Caudate nucleus (tissue), 63 donors: ENCODE measurements at places on chromosomes 6 and 20.

- no peak for DNase-seq
These were observed 7.7 kb downstream of the PHIP start for GRCh38 chr6:79070206-79070825.

DNA sequence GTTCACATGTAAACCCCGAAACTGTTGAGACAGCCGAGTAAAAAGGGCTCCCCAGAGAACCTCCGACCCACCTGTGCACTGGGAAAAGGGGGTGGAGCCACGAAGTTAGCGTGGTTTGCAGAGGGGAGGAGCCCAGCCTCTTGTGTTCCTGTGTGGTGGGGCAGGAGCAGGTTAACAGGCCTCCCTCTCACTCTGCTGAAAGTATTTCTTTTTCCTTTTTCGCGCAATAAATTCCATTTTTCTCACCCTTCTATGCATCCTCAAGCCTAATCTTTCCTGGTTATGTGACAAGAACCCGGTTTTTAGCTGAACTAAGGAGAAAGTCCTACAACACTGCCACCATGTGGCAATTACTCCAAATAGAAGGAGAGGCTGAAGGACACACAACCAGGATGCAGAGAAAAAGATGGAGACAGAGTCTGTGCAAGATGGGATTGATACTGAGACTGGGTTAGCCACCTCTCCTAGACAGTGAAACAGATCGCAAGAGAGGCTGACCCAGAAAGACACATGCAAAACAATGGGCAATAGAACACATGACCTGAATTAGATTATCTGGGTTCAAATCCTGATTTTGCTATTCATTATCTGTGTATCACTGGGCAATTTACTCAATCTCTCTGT is 168.7 kb upstream of the PRSS16 start:
- peak; percentile 26 for DNase-seq

- DNase-seq, result no peak
These were observed 72.3 kb upstream of the DST start for GRCh38 chr6:56714982-56715456.

GRCh38 chr20:4809707-4810106 is 88.0 kb downstream of the PRND start:
- DNase-seq, result no peak

- DNase-seq, result no peak
These were observed 67.4 kb downstream of the KIF16B start for GRCh38 chr20:16505894-16506293.

GRCh38 chr6:69790629-69791028 is 6.2 kb downstream of the LMBRD1 start:
- DNase-seq, result no peak

DNA sequence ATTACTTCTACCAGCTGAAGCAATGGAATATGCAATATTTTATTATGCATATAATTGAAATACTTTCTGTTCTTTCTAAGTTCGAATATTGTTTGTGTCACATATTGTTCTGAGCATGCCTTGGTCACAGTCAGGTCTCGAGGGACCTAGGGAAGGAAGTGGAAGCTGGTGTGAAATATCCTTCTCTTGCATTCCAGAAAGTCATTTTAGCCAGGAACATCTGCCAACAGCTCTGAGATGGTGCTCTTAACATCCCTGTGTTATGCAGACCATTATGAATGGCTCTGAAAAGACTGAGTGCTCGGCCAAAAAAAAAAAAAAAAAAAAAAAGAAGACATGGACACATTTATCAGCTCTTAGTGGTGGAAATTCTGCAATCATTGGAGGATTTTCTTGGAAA is 132.7 kb upstream of the JAG1 start:
- DNase-seq, result no peak

- no peak for DNase-seq
These were observed 243.3 kb downstream of the NRN1 start for GRCh38 chr6:5763407-5763806.

GRCh38 chr6:154491567-154492470 is 18.7 kb downstream of the CNKSR3 start:
- no peak for DNase-seq

DNA sequence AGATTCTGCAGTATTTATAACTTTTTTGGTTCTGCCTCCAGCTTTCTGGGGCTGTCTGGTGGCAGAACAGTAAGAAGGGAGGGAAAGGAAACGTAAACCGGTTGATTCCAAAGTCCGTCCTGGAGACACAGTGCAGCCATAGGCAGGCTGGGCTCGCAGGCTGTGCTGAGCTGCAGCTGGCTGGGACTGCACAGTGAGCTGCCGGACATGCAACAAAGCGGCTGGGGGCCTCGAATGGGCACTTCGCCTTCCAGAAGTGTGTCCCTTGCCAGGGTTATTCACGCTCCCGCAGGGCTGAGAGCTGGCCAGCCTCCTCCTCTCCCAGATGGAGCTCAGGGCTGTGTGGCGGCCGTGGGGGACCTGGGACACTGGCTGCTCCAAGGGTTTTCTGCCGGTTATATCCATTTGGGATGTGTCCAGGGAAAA is 78.1 kb upstream of the CD93 start:
- no peak for DNase-seq

GRCh38 chr20:31972471-31973021 is 4.6 kb downstream of the XKR7 start:
- no peak for DNase-seq

- no peak for DNase-seq
These were observed 43.3 kb downstream of the SNX5 start for GRCh38 chr20:17925141-17925939.

- no peak for DNase-seq
These were observed 45.2 kb upstream of the NT5E start for GRCh38 chr6:85404564-85405174.

- peak; percentile 2 for DNase-seq
These were observed 12.2 kb downstream of the BACH2 start for GRCh38 chr6:90284236-90285041.

DNA sequence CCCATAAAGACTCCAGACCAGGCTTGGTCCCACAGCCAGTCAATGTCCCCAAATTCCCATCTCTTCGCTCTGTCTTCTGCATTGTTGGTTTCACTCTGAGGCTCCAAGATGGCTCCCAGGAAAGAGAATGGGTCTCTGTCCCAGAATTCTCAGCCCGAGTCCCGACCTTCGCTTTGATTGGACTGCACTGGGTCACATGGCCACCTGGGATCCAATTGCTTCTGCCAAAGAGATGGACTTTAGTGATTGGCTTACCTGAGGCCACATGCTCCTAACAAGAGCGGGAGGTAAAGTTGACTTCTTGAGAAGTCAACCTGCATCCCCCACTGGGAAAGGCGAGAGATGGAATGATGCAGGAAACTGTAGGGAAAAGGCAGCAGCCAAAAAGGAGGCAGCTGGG is 104.7 kb upstream of the PMEPA1 start:
- DNase-seq, result no peak

- DNase-seq, result no peak
These were observed at the start of gene PTK6 for GRCh38 chr20:63536997-63537524. Gene PTK6, minus strand, starts transcription at chr20:63537376. Its CDS starts 62 bp downstream, at chr20:63537314.

GRCh38 chr6:6461138-6461537 is 127.4 kb upstream of the LY86 start:
- no peak for DNase-seq

- DNase-seq, result no peak
These were observed 1.4 kb upstream of the CHD6 start for GRCh38 chr20:41619360-41620100.

- no peak for DNase-seq
These were observed 2.4 kb upstream of the TNXB start for GRCh38 chr6:32111424-32112066.

DNA sequence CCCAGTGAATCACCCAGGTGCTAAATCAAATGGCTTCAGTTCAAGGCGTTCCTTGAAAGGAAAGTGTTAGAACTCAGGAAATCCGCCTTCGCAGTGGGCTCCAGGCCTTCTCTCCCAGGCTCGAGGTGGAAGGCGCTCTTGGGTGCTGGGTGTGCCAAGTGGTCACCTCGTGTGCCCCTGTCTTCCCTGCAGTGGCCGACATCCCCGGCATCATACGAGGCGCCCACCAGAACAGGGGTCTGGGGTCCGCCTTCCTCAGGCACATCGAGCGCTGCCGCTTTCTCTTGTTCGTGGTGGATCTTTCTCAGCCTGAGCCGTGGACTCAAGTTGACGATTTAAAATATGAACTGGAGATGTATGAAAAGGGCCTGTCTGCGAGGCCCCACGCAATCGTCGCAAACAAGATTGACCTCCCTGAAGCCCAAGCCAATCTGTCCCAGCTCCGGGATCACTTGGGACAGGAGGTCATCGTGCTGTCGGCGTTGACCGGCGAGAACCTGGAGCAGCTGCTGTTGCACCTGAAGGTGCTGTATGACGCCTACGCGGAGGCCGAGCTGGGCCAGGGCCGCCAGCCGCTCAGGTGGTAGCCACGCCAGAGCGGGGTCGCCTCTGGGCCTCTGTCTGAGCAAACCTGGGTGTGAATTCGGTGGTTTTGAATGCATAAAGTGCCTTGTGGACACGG is 17.8 kb downstream of the MTG2 start:
- no peak for DNase-seq

DNA sequence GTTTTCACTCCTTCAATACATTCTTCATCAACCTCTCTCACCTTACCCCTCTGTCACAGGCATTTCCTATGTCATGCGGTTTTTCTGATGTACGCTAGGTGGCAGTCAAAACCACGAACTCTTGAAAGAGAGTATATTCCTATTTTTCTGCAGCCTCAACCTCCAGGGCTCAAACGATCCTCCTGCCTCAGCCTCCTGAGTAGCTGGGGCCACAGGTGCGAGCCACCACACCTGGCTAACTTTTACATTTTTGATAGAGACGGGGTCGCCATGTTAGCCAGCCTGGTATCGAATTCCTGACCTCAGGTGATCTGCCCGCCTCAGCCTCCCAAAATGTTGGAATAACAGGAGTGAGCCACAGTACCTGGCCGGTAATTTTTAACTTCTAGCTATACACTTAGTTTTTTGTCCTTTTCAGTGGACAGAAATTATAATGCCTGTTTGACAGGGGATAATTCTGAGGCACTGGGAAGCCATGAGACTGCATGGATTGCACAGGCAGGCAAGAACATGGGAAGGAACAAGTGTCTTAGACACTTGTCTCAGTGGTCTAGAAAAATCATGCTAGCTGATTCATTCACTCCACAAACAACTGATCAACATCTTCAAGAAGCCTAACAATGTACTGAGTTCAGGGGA is 22.5 kb upstream of the HFE start:
- no peak for DNase-seq

GRCh38 chr6:92159046-92159445 is 1260.3 kb downstream of the EPHA7 start:
- DNase-seq, result no peak

- no peak for DNase-seq
These were observed 85.6 kb upstream of the EMILIN3 start for GRCh38 chr20:41452226-41452625.

DNA sequence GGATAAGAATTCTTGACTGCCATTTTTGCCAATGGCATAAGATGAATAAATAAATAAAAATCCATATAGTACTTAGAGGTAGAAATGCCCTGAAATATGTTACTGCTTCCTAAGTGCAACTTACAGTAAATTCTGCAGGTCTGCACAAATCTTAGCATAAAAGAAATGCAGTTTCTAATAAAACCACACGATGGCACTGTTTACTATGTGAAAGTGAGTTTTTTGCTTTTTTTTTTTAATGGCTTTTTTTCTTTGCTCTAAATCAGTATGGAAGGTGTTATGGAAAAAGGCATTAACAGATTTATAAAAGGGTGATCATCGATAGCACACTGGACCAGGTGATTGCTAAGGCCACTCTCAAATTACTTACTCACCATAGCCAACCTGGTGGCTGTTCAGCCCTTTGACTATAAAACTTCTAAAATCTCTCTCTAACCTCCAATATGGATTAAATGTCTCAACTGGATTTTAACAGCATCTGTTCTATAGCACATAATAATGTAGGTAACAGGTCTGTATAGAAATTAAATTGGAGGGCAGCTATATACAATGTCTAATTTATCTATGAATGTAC is 45.8 kb downstream of the AHI1 start:
- no peak for DNase-seq

DNA sequence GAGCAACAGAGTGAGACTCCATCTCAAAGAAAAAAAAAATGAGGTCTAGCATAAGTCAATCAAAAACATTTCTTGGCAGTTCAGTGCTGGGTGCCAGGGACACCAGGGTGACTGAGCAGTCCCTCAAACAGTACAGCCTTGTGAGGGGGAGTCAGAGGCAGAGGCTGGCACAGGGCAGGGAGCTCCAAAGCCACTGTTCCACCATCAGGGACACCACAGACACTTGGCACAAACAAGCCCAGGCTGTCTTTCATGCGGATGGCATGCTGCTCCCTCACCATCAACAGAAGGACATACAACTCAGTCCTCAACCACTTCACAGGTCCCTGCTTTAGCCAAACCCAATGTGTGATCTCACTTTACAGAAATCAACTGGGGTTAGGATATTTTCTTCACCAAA is 36.0 kb upstream of the GRM4 start:
- DNase-seq, result no peak

DNA sequence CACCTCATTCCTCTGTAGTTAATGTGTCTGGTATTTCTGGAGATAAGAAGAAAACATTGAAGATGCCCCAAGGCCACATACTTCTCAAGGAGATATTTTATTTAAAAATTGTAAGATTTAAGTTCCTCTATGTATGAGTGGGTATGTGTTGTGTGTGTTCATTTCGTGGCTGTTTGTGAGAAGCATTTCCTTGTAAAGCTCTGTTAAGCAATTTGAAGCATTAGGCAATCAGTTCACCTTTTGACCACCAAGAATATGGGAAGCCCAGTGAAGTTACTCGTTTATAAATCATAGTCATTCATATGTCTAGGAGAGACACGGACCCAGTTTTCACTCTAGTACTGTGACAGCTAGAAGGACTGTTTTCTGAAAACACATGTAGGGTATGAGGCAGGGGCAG is 717.6 kb upstream of the MAP3K7 start:
- DNase-seq, result no peak

DNA sequence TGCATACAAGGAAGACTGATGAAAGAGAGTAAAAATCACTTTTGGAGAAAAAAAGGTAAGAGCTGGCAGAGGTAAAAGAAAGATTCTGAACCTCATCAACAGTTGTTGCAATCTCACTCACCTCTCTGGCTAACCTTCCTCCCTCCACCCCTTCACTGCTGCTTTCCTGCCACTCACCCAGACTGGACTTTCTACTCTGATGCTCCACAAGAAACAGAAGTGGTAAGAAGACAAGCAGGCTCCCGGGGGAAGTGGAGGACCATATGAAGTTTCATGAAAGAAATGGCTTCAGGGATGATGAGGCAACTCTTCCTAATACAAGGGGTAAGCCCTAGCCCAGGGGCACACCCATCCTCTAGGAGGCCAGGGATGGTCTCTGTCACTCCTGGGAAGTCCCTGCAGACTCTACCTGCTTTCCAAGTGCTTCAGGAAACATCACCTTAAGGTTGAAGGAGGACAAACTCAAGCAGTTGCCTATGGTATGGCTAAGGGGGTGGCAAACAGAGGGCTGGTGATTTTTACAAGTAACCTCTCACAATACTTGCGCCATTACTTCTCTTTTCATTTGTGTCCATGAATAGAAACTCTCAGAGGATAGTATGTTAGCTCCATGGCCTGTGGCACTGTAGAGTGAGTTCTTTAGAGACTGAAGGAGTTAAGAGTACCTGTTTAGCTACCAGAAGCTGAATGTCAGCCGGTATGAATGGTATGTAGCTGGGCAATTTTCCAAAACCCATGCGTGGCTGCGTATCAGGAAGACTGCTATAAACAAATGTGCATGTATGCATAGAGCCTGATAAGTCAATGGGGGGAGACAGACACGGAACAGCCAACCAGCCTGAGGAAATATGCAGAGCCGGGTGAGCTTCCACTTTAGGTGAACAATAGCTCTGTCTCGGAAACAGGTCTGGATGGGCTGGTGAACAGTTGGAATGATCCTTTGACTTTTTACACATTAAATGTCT is 112.0 kb downstream of the BACH2 start:
- DNase-seq, result no peak
